Psoas muscle (tissue), 8 donors: ENCODE measurements at places on chromosomes 4 and X.

DNA sequence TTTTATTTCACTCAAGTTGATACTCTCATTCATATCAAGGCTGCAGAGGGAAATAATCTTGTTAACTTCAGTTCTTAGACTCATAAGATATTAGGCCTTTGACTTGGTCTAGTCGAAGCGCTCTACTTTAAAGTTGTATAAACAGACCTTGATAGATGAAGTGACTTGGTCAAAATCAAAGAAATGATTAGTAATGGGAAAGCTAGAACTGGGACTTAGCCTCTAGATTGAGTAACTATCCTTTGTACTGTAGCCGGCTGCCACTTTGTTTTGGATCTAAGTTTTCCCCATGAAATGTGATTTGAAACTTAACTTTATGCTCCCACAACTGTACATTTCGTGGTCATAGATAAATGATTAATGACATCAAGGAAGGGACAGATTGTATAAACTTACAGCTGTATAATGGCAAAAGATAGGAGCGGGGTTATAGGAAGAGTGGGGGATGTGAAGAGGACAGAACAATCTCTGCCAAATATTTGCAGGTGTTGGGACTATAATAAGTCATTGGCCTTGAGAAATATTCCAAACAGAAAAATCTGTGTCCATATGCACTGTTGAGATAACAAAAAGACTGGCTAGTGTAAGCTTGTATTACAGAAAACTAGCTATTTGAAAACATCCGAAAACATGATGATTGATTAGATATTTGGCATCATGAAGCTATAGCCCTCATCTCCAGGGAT lies 17.2 kb downstream of the MID2 start:
- no peak for DNase-seq

GRCh38 chr4:116082808-116083366 lies 969.5 kb upstream of the NDST4 start:
- DNase-seq: no peak

DNA sequence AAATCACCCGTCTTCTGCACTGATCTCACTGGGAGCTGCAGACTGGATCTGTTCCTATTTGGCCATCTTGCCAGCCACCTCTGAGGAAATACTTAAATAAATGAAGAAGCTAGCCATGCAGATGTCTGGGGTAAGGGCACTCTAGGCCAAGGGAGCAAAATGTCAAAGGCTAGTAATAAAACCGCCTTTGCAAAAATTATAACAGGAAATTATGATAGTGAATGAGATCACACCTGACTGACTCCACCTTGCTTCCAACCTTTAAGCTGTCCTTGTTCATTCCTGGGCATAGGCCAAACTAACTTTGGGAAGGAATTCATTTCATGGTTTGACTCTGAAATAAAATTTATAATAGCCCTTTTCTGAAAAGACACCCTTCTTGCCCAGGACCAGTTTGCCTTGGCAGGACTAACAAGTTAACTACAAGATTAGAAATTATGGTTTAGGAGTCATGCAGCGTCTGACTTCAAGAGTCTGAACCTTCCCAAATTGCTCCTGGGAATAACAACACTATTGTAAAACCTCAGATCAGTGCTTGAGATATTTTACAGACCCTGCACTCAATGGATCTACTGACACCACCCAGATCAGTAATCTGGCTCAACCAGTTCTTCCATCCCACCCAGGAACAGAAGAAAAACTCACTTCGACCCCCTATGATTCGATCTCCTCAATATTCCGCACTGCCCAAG lies 246.9 kb upstream of the HDX start:
- DNase-seq: no peak

DNA sequence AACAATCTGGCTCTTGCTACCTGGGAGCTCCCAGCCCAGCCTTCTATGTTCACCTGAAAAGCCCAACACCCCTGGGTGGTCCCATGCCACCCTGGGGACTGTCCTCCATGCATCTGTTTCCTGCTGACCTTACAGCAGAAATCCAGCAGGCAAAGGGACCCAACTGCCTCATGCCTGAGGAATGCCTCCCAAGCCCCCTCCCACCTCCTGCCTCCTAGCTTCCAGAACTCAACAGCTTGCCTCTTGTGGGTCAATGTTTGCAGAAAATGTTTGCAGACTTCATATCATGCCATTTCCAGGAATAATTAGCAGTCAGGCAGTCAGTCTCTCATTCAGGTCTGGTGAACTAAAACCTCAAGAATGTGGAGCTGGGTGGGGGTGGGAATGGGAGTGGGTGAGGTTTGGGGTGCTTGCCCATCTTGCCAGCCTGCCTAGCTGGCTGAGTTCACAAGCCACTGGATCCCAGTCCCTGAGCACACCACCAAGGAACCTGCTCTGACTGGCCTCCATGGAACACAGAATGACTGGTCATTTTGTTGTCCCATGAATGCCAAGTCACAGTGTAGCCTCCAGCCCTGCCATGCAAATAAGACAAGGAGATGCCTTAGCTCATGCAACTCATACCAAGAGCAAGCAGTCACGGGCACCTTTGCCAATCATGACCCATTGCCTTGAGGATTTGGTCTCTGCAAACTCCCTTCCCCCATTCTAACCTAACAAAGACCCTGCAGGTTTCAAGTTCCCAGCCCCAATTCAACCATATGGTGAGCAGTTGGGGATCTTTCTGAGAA lies 12.1 kb upstream of the PLAC1 start:
- peak; percentile 55 for DNase-seq

DNA sequence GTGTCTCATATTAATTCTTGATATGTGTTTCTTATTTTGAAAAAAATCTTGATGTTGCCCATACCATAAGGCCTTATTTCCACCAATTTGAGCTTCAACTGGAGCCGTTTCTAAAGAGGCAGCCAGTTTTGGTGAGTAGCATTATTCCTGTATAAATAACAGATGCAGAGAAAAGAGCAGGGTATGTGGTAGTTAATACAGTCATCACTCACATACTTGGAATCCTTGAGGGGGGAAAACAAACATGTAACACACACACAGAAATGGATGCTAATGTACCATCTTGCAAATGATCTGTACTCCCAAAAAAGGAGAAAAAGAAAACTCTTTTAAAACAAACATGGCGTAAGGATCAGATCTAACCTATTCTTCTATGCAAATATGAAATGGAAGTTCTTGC lies 389.7 kb downstream of the GPM6A start:
- no peak for DNase-seq

GRCh38 chrX:82692991-82693390 lies 815.1 kb upstream of the POU3F4 start:
- DNase-seq: no peak

DNA sequence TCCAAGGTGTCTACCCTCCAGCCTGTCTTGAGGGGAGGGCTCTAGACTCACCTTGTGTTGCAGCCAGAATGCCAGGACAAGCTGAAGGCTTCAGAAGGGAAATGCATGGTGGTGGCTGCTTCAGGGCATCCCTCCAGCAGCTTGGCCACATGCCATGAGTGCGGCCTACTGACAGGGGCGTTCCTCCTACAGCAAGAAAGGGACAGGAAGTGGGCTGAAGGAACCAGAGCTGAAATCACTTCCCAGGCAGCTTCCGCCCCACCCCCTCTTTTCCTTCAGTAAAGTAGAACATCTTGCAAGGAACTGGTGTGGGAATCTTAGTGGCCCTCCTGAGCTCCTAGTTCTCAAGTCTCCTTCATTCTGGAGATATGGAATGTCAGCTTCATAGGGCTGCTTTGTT lies 167.5 kb upstream of the DGKK start:
- peak; percentile 65 for DNase-seq

GRCh38 chrX:100265179-100265578 lies 144.9 kb downstream of the PCDH19 start:
- no peak for DNase-seq

DNA sequence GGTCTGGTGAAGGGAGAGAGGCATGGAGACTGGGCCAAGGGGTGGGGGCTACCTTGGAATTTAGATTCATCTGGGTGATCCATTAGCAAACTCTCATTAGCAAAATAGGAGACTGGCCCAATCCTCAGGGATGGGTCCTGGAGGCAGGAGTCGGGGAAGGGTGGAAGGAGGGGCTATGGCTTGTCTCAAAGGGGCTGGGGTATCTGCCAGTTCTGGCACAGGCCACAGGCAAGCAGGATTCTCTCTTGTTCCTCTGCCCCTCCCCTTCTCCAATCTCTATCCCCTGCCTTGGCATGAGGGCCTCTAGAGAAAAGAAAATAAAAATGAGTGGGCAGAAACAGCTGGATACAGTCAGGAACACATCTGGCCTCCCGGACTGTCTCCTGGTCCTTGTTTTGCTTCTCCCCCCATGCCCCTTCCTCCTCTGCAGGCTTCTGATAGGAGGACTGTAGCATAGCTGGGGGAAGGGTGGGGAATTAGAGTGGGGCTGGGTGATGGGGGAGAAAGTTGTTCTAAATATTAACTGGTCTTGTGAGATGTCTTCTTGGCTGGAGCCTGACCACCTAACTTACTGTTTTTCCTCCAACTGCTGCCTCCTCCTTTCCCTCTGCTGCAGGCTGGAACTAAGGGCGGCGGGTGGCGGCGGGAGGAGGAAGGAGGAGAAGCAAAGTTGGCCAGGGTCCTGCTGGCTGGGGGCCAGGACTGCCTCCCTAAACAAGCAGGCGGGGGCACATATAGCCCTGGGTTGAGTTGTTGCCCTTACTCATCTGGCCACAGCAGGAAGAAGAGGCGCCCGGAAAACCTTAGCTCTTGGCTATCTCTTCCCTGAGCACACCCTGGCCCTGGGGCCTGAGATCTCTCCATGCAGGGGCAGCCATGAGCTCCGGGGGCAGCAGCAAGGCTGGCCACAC lies 53.3 kb upstream of the LAS1L start:
- DNase-seq: peak; percentile 75

DNA sequence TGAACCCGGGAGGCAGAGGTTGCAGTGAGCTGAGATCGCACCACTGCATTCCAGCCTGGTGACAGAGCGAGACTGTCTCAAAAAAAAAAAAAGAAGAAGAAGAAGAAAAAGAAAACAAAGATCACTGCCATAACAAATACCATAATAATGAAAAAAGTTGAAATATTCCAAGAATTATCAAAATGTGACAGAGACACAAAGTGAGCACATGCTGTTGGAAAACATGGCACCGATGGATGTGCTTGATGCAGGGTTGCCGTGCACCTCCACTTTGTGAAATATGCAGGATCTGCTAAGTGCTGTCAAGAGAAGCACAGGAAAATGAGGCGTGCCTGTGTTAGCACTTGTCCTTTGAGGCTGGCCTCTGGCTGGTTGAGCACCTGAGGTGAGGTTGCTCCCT lies 133.3 kb downstream of the STK32B start:
- no peak for DNase-seq

- no peak for DNase-seq
Observed at GRCh38 chr4:150379454-150379853, 202.5 kb upstream of the MAB21L2 start.

GRCh38 chrX:48905090-48905790 lies 6.2 kb downstream of the SLC35A2 start:
- no peak for DNase-seq

GRCh38 chr4:7160951-7161440 lies 31.3 kb upstream of the SORCS2 start:
- peak; percentile 25 for DNase-seq

GRCh38 chr4:56641494-56642051 lies 39.5 kb downstream of the HOPX start:
- no peak for DNase-seq

DNA sequence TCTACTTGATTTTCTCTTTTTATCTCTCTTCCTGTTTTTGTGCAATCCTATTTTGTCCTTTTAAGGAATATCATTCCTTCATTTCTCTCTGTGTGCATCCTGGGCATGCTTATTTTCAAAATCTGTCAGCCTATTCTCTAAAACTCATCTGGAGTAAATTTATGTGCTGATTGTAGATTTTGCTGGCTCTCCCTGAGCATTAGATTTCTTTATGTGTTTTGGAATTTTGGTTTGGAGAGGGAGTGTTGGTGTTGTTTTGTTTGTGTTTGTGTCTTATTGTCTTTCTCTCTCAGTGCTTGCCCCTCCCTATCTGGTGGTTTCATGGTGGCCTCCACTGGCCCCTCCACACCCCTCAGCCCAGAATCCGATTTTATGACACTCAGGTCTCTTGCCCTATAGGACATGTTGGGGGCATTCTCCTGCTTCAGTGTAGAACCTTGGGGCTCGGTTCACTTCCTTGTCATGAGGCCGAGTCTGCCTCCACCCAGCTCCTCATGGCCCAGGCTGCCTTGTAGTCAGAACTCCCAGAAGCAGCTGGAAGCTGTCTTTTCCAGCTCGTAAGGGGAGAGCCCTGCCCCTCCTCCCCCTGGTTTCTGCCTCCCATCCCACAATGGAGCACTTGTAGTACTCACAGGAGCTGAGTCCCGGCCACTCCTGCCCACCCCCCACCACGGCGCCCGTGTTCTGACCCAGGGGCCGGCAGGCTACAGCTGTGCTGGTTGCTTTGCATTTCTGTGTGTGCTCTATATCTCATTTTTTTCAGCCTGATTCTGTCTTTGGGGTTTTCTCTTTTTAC lies 24.5 kb upstream of the PJA1 start:
- no peak for DNase-seq

- no peak for DNase-seq
Observed at GRCh38 chr4:89196056-89196674, 84.8 kb downstream of the TIGD2 start.

- no peak for DNase-seq
Observed at GRCh38 chr4:133130171-133130570, 18.9 kb upstream of the PCDH10 start.

GRCh38 chr4:120819805-120820437 lies 102.6 kb downstream of the PRDM5 start:
- DNase-seq: no peak

- DNase-seq: no peak
Observed at GRCh38 chrX:154334496-154334895, 38.9 kb downstream of the TKTL1 start.

GRCh38 chrX:111257733-111258132 lies 12.6 kb downstream of the CAPN6 start:
- peak; percentile 42 for DNase-seq
